ENCODE measurements at places on chromosomes 4 and X.

- no peak for DNase-seq
Measured at GRCh38 chr4:10640561-10641201, 43.9 kb downstream of the CLNK start.

- DNase-seq: no peak
Measured at GRCh38 chr4:80058740-80059139, 14.3 kb downstream of the ANTXR2 start.

GRCh38 chr4:56051029-56051709, 102.4 kb downstream of the CEP135 start:
- DNase-seq: no peak

GRCh38 chr4:71882113-71882841, 98.4 kb upstream of the GC start:
- no peak for DNase-seq

DNA sequence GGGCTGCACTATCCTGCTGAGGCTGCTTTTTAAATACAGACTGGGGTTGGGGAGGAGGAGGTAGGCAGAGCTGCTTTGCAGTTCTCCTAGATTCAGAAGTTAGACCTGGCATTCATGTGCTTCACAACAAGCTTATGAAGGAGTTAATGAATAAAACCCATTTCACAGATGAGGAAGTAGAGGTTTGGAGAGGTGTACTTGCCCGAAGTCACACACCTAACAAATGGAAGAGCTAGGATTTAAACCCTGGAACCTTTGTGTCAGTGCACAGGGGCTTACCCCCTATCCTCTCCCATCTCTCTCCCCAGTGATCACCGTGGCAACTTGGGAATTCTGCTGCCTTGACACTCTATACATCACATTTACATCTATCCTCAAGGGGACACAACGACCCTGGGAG, 3.6 kb upstream of the MTM1 start:
- no peak for DNase-seq

- no peak for DNase-seq
Measured at GRCh38 chr4:154958621-154959358, 177.7 kb downstream of the RBM46 start.

GRCh38 chr4:108433832-108434231, 186.5 kb upstream of the RPL34 start:
- no peak for DNase-seq

- DNase-seq: no peak
Measured at GRCh38 chr4:45283352-45283751, 557.0 kb upstream of the GNPDA2 start.

- DNase-seq: no peak
Measured at GRCh38 chr4:7699031-7699430, 240.6 kb downstream of the AFAP1 start.

DNA sequence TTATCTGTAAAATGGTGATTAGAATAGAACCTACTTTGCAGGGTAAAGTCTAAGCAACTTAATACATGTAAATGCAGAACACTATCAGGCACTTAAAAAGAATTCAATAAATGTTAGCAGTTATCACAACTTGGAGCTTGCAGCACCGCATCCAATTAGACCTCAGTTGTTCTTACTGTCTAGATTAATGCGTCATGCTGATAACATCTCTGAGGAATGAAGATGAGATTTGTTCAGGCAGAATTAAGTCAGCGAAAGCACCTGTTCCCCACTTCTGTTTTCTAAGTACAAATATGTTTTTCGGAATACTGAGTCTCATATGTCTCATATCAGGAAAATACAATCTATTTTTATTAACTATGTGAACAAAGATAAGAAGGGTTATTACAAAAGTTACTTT, 58.7 kb downstream of the TMA16 start:
- DNase-seq: no peak

DNA sequence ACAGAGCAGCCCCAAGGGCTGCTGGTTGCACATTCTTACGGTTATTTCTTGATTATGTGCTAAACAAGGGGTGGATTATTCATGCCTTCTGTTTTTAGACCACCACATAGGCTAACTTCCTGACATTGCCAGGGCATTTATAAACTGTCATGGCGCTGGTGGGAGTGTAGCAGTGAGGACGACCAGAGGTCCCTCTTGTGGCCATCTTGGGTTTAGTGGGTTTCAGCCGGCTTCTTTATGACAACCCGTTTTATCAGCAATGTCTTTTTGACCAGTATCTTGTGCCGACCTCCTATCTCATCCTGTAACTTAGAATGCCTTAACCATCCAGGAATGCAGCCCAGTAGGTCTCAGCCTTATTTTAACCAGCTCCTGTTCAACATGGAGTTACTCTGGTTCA, 212.4 kb upstream of the GRID2 start:
- DNase-seq: no peak

- no peak for DNase-seq
Measured at GRCh38 chr4:1869530-1870327, 1.5 kb upstream of the NSD2 start.
